NCI-H2081 (cell line): ENCODE measurements at places on chromosomes 5 and 9.

GRCh38 chr9:130938652-130939404 lies at the start of gene FIBCD1:
Gene FIBCD1, minus strand, starts transcription at chr9:130939247. Its CDS starts 640 bp downstream, at chr9:130938607.
- no peak for DNase-seq

- no peak for DNase-seq
Measured at GRCh38 chr5:64599226-64599625, 91.1 kb upstream of the SHISAL2B start.

DNA sequence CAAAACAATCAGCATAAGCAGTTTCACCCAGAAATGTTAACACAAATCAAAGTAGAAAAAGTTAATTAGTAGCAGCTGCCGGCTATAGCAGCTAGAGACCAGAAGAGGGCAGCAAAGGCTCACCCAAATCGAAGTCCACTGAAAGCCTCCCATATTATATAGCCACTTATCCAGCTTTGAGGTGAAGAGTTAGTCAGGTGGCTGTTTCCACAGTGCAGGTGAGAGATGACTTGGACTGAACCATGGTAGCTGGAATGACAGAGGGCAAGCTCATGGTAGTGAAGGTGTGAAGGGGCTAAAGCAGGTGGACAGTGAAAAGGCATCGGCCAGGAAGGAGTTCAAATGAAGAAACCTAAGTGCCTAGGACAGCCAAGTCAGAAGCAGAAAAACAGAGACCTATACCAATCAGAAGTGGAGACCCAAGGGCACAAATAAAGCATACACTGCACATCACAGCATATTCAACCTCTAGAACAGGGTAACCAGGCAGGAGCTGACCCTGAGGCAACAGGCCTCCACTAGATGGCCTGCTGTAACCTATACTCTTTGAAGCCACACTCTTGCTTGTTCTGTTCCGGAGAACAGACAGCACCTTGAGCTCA lies 7.2 kb upstream of the RNF38 start:
- DNase-seq: peak; percentile 78

DNA sequence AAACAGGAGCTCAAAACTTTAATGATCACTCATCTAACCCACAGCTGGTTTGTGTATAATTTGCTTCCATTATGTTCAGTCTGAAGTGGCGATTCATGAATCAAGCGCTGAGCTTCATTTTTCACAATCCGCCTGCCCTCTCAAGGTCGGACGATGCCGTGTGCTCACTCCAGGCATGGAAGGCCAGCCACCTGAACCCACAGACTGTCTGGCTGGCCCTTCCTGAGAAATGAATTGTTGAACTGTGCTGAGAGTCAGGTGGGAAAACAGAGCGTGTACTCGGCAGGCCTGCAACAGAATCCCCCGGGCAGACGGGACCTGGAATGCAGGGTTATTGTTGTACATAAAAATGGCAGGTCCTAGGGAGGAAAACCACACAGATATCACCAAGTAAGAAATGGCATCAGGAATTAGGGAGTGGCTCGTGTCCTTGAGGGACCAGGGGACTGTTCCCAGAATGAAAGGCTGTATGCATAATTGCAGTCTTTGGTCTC lies 375.7 kb downstream of the IRX2 start:
- DNase-seq: no peak

DNA sequence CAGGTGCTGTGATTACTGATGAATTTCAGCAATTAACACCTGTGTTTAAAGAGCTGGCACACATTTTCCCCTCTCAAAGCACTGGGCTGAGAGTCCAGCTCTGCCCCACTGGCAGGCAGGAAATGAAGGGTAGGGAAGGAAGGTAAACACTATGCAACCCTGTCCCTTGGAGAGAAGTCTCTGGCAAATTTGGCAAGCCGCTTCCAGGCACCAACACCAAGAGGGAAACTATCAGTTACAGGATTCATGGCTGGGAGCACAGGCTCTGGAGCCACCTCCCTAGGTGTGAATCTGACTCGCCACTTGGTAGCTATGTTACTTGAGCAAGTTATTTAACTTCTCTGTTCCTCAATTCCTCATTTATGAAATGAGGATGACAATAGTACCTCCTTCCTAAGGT lies 3.3 kb downstream of the ANKS6 start:
- DNase-seq: peak; percentile 14
